ENCODE measurements at places on chromosomes 12 and 14. TPM values are rescaled to one million over a fixed set of nuclear protein-coding genes. Genes with fewer than 3 reads are reported as not detected.
A peak's percentile ranks its signal among the peaks of the same experiment; 100 is the strongest.

- DNase-seq = no peak
Observed at GRCh38 chr12:96112733-96113132, 77.3 kb upstream of the LTA4H start.

GRCh38 chr12:907413-908185 is 41.9 kb downstream of the RAD52 start:
- no peak for DNase-seq

Gene MFAP5
- total RNA-seq = not detected

- DNase-seq = no peak
Observed at GRCh38 chr12:3036901-3037600, 40.1 kb upstream of the TSPAN9 start.

Gene KRT73
- not detected for total RNA-seq

DNA sequence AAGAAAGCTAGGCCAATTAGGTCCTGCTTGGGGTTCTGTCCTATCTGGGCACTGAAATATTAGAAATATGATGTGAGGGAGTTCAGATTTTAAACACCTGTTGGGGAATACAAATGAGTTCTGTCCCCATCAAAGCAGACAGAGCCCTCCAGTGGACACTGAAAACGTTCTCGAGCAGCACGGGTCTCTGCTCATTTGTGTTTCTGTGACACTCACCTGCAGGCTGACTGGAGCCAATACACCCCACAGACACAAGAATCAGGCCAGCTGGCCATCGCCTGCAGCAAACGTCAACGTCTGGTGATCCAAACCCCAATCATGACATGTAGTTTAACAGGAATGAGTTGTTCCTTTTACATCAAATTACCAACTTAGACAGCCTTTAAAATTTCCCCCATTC is 493.4 kb upstream of the TMEM132C start:
- peak; percentile 31 for DNase-seq

GRCh38 chr12:89451841-89452251 is 72.8 kb downstream of the GALNT4 start:
- no peak for DNase-seq

GRCh38 chr14:65594153-65594881 is 181.8 kb downstream of the FUT8 start:
- DNase-seq = no peak

DNA sequence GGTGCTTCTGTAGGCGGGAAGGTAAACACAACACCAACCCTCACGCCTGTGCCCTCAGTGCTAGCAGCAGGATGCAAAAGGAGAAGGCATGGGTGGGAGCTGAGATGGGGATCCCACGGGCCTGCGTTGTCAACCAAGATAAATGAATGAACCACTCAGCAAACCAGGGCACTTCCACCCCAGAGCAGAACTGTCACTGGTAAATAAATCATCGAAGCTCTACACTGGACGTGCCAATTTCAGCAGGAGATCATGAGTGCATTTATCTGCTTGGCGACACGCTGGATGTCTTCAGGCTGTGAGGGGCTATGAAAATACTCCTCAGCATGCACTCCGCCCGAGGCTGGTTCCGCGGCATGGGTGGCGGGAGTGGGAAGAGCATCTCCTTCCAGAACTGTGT is 33.2 kb downstream of the HSPB8 start:
- no peak for DNase-seq

DNA sequence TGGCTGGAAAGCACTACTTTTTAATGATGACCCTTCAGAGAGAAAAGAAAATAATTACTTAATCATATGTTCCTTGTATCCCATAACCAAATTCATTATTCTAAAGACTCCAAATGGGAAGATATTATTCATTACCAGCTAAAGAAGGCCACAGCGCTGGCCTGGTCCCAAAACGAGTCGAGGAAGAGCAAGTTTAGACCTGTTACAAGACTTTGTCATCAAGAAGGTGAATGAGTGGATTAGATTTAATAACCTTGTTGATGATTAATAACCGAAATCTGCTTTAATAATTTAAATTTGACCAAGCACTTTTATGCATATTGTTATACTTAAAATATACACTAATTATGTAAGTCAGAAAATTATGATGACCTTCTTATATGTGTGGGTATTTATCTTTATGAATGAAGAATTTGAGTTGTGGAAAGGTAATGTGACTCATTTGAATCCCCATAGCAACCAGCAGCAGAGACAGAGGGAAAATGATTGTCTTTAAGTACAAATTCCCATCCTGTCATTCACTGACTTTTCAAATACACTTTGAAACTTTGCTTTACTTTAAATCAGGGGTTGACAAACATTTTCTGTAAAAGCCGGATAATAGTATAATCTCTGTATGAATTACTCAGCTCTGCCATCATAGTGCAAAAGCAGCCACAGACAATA is 200.3 kb upstream of the NPAS3 start:
- no peak for DNase-seq

- DNase-seq = no peak
Observed at GRCh38 chr12:2794191-2794735, 507 bp upstream of the FKBP4 start.

Gene ZBTB1
- total RNA-seq = 34.7 TPM

GRCh38 chr14:99524804-99525698 is 43.8 kb downstream of the CCNK start:
- no peak for DNase-seq

Gene CCDC196
- total RNA-seq = not detected

GRCh38 chr14:88276923-88277596 is 46.0 kb downstream of the KCNK10 start:
- no peak for DNase-seq

Gene FRS2
- total RNA-seq = 17.8 TPM

GRCh38 chr14:30333934-30334333 is 225.0 kb upstream of the G2E3 start:
- no peak for DNase-seq

Gene RIMBP2
- total RNA-seq = 0.06 TPM

DNA sequence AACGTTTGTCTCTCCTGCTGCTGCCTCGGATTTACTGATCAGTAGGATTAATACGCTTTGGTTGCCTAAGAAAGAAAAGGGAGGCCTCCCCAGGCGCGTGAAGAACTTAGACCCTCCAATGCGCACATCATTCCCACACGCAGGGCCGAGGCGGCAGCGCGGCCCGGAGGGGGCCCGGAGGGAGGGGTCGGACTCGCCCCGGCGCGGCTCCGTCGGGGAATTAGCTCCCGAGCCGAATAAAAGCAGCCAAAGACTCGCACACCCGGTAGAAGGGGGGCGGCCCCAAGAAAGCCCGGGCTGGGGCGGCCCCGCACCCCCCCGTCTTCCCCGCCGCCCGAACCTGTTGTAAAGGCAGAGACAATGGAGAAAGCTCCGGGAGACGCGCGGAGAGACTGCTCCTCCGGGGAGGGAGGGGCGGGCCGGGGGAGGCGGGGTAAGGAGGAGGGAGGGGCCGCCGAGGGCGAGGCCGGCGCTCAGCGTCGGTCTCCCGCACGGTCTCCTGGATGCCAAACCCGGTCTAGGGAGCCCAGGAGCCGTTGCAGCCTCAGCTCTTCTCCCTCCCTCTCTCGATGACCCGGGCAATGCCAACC is at the start of gene NELL2:
TSS of gene NELL2 (minus strand) at position 362 of the 590 bp plus-strand sequence. CDS start 446 bp downstream, outside the sequence.
- DNase-seq = peak; percentile 27

DNA sequence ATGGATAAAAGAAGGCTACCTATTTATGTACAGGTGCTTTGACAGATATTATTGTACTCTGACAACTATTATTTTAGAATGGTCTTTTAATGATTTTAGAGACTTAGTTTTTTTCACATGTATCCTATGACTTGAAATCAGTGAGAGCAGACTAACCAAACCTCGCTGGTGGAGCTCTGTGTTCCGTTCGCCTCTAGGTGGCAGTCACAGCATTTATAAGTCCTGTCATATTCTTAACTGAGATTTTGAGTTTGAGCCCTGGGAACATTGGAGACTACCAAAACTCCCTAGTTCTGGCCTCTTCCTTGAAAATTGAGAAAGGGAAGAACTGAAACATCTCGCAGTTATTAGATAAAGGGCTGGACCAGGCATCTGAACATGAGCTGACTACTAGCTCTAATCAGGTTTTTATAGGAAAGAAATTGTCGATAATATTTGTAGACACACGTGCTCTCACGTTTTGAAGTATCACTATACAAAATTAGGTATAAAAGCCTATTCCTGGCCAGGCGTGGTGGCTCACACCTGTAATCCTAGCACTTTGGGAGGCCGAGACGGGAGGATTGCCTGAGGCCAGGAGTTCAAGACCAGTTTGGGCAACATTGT is 48.3 kb downstream of the TTLL5 start:
- DNase-seq = peak; percentile 74

Measured in H4 (cell line).